ENCODE measurements at places on chromosomes 3 and 15.

- DNase-seq: no peak
These were observed 22.4 kb upstream of the GOLGA6L10 start for GRCh38 chr15:82371656-82372055.

- no peak for DNase-seq
These were observed 24.2 kb downstream of the PIAS1 start for GRCh38 chr15:68078365-68078764.

DNA sequence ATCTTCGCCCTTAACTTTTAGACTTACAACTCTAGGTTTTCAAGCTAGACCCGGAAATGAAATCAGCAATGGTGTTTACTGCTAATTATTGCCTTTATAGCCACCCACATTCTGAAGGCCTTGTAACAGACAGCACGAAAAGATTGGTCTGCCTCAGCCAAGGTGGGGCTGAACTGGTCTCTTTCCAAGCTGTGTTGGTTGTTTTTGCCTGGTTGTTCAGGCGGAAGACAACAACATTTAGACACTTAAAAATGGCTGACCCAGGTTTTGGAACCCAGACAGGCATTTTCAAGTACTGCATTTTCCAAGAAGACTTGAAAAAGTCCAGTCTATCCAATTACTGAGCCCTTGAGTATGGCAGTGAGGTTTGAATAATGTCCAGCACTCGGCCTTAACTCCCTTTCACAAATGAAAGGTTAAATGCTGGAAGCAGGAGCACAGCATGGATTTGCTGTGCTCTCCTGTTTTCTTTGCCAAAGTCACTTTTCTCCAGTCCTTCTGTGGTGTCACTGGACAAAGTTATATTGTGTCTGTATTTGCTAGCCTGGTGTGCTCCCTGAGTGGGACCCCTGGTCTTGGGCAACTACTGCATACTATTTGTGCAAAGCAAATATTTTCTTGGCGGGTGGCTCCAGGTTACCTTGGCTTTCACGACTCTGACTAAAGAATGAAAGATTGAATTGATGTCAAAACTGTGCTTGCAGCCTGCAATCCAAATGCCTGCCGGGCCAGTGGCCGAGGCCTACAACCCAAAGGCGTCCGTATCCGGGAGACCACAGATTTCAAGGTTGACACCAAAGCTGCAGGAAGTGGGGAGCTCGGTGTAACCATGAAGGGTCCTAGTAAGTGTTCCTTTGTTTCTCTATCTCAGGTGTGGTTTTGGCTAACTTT is 93.5 kb downstream of the FLNB start:
- DNase-seq: no peak

GRCh38 chr3:5201536-5201935 is 14.0 kb downstream of the EDEM1 start:
- no peak for DNase-seq

DNA sequence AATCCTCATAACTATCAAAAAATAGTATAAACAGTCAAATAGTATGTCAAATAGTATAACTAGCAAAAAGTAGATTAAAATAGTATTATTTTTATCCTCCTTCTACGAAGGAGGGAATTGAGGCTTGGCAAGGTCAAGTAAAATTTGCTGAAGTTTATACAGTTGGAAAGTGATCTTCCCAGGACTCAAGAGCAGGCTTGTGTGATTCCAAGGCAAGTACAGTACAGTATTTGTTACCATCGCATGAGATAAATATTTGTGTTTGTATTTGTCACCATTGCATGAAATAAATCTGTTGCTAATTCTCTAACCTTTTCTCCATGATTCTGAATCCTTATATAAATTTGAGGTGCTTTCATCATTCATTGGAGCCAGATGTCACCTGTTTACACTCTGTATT is 28.9 kb downstream of the SH3GL3 start:
- DNase-seq: no peak

DNA sequence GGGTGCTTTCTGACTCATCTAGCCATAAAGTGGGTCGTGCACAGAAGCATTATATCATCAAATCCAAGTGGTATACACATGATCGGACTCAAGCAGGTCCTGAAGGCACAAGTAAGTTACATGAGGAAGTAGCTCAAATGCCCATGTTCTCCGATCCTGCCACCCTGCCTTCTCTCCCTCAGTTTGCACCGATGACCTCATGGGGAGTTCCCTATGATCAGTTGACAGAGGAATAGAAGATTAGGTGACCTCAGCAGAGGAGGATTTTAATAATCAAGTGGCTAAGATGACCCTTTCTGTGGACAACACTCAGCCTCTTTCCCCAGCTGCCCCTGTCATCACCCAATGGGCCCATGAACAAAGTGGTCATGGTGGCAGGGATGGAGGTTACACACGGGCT is 149.5 kb downstream of the TBC1D5 start:
- no peak for DNase-seq

DNA sequence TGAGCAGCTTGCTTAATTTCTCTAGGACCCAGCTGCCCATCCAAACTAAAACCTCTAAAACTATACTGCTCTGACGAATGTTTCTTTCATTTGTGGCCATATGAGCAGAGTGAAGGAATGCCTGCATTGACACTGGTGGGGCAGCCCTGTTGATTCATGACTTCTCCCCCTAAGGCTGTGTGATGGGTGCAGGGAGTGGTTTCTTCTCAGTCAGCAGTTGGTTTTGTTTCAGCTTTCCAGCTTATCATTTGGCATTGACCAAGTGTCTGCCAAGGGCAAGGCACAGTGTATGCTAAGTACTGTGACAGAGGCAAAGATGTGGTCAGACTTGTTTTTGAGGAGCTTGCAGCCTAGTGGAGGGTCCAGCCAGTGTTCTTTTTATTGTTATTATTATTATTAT is 4.7 kb downstream of the ABHD6 start:
- DNase-seq: no peak

DNA sequence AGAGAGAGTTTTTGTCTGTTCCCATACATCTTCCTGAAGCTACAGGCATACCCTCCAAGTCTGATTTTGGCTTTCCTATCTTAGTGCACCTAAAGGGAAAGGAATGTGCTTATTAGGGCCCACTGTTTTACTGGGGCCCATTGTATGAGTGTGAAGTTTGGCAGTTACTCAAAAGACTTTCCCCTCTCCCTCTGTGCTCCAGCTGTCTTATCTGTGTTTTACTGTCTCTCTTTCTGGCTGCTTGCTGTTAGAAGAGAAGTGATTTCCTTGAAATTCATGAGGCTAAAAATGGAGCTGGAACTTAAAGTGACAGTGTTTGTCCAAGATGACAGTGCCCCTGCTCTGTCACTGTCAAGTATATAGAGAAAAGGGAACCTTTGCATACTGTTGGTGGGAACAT is 436.2 kb downstream of the OCA2 start:
- no peak for DNase-seq

GRCh38 chr3:172102123-172102882 is 62.9 kb downstream of the FNDC3B start:
- no peak for DNase-seq

- peak; percentile 47 for DNase-seq
These were observed 17.3 kb downstream of the ABHD5 start for GRCh38 chr3:43707998-43708397.

DNA sequence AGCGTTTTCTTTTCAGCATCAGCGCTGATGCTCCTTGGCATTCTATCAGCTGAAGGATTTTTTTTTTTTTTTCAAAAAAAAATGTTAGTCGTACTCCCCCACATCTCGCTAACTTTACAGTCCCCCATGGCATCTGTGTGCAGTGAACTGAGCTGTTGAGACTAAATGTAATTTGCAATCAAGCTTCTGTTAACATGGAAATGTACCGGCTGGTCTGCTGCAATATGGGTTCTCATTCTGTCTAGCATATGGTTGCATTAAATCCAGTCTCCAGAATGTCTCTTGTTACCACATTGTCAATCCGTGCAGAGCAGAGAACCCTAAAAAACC is 32.2 kb upstream of the TPRG1 start:
- DNase-seq: no peak

- no peak for DNase-seq
These were observed 20.9 kb downstream of the NOX5 start for GRCh38 chr15:69035205-69035917.

GRCh38 chr3:117404141-117404540 is 694.6 kb downstream of the TUSC7 start:
- DNase-seq: no peak

GRCh38 chr3:13009132-13009945 is 63.9 kb downstream of the IQSEC1 start:
- no peak for DNase-seq

GRCh38 chr15:58167095-58167691 is 29.0 kb downstream of the AQP9 start:
- no peak for DNase-seq

DNA sequence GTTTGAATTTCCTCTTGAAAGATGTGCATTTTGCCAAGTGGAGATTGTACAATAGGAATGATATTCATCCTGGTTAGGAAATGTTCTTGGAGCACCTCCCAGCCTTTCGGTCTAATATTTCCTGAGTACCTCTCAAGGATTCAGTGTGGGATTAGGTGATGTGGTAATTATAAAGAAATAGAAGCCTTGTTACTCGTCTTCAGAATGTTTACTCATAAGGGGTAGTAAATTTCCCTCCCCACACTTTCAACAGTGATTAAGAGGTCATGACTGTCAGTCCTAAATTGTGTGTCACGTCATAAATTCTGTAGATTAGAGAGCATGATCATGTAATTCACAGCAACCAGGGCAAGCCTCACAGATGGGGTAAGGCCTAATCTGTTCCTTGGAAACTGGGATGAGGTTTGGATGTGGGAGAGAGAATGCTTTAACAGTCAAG is 633.1 kb upstream of the TBL1XR1 start:
- no peak for DNase-seq

DNA sequence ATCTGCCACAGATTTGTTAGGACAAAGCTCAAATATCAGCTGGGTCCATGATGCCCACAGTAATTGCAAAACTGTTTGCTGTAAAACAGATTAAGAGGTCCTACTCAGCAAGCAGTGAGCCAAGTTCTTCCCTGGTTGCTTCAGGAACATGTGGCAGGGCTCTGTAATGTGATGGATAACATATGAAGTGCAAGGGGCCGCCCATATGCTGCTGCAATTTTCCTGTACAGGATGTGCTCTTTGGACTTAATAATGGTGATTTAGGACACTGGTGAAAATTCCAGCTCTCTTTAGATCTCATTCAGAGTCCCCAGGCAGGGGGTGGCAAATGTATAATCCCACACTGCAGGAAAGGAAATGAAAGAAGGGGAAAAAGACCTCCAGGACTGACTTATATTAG is 289.4 kb downstream of the LSAMP start:
- no peak for DNase-seq

DNA sequence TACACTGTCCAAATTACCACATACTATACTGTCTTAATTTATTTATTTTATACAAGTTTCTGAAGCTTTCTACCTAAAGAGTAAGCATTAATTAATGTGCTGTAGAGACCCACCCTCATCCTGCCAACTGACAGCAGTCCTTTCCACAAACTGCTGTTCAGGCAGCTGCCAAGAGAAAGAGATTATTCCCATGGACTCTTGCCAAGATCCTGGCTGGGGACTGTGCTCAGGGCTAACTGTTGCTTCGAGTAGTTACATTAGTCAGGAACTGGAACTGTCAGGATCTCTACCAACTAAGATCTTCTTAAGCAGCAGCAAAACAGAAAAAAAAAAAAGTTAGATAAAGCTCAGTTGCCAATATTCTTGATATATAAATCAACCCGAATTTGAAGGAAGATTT is 398.8 kb downstream of the MECOM start:
- no peak for DNase-seq

DNA sequence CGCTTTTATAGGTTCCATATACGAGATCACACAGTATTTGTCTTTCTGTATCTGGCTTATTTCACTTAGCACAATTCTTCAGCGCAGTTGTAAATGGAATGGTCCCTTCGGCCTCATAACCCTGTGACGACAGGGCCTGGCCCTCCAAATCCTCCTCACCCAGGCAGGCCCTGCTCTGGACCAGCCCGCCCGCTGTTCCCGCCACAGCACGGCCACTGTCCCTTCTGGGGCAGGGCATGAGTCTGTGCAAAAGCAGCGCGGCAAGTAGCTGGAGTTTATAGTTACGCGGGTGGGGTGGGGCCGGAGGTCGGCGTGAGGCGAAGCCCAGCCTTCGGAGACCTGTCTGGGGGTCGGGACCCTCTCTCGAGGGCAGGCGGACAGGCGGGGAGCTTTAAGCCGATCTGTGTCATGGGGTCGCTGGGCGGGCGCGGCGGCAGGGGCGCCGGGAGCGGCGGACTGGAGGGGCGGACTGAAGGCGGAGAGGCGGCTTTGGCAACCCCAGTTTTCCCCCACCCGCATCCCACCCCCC is 543 bp downstream of the ARPIN start:
- DNase-seq: no peak

DNA sequence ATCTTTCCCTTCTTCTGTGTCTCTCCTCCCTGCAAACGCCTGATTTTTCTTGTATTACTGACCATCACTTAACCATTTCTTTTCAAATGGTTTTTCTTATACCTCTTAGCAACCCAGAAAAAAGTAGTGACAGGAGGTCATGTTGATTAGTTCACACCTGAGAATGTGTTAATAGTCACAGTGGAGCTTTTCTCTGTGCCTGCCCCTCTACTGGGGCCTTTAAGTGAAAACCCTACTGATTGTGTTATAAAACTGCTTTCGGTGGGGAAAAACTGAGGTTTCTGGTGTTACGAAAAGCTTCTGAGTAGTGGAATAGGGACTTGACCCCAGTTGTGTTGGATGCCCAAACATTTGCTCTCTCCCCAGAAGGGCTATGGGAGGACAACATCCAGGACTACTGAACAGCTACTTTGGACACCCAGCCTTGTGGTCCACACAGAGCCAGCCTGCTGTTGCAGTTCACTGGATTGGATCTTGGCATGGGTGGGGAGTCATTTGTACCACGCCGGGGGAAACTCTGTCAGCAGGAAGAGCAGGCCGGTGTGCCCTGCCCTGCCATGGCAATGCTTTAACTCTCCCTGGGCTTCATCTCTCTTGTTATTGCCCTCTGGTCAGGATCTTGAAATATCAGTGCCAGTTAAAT is 10.3 kb downstream of the GPR87 start:
- no peak for DNase-seq

DNA sequence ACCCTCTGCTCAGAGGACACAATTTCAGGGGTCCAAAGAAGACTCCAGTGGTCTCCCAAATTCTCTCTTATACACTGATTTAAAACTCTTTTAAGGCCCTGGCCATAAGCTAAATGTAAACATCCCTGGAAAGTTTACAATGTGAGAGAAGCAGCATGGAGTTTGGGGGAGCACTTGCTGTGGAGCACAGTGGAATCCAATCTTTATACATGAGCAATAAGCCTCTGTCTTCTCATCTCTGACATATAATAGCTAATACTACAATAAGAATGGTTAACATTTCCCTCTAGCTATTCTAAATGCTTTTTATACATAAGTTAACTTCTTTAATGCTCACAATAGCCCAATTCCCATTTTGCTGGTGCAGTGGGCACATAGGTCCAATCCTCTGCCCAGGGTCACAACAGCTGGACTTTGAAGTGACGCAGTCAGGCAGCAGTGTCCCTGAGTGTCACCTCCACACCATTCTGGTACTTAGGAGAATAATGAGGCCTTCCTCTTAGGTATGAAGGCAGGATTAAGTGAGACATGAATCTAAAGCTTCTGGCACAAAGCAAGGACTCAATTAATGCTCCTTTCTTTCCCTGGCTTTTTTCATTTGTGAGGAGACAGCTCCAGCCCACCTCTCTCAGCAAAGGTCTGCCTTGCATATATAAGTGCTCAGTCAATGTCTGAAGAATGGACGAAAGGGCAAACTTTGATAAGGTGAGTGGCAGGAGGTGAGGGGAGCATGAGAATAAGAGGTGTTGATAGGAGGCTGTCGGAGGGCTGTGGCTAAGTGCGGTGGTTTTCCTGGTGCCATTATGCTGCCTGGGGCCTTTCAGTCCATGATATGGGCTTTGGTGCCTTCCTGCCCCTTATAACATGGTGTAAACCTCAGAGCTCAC is 26.3 kb downstream of the CCNL1 start:
- DNase-seq: no peak

- no peak for DNase-seq
These were observed 13.1 kb downstream of the PLAAT1 start for GRCh38 chr3:193253986-193254660.
